ENCODE measurements at places on chromosomes 1 and 21.

DNA sequence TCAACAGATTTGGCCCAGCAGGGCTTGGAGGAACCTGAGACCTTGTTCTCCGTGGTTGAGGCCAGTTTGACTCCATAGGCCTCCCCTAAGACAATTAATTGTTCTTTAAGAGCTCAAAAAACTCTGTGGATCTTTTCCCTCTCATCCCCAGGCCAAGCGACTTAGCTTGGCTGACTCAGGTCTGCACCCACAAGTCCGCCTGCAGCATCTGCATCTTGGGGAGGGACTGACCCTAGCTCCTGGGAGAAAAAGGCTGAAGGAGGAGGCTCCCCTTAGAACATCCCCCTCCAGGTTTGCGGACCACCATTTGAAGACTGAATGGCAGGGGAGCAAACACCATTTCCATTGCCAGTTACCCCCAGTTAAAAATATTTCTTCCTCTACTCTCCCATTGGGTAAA lies 1.5 kb upstream of the HES2 start:
- no peak for ATAC-seq

DNA sequence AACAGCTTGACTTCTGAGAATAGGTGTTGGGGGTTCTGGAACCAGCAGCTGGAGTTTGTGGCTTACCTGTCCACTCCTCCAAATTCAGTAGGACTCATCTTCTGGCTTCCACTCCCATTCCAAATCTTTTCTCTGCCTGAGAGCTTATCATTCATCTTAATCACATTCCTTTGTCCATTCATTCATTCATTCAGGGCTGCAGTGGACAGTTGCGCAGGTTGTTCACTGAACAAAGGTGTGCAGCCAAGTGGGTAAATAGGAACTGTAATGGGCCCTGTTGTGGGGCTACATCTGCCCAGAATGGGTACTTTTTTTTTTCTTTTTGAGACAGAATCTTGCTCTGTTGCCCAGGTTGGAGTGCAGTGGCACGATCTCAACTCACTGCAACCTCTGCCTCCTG lies 3.4 kb upstream of the HSPG2 start:
- no peak for ATAC-seq

DNA sequence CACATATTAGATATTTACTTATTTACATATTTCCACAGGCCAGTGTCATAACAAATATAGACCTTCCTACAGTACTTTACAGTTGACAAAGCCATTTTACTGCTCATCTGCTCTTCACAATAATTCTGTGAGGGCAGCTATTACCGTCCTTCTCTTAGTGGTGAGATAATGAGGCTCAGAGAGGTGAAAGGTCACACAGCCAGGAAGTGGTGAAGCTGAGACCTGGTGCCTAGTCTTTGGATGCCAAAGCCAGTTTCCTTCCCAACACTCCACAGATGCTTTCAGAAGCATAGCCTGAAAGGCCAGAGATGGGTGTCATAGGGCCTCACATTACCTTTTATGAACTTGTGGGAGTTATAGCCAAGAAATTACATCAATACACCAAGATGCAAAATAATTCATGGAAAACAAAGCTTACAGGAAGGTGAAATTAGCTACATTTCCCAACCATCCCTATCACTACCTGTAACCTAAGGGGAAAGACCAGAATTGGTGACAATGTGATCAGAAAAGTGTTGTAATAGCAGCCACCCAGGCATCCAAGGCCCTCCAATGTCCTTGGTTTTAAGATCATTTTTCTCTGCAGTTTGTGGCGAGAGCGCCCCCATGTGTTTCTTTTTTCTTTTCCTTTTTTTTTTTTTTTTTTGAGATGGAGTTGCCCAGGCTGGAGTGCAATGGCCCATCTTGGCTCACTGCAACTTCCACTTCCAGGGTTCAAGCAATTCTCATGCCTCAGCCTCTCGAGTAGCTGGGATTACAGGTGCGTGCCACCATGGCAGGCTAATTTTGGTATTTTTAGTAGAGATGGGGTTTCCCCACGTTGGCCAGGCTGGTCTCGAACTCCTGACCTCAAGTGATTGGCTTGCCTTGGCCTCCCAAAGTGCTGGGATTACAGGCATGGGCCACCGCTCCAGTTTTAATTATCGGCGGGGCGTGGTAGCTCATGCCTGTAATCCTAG lies 26.5 kb upstream of the RPL11 start:
- ATAC-seq: no peak

GRCh38 chr1:45883658-45884057 lies 80.2 kb downstream of the MAST2 start:
- no peak for ATAC-seq

DNA sequence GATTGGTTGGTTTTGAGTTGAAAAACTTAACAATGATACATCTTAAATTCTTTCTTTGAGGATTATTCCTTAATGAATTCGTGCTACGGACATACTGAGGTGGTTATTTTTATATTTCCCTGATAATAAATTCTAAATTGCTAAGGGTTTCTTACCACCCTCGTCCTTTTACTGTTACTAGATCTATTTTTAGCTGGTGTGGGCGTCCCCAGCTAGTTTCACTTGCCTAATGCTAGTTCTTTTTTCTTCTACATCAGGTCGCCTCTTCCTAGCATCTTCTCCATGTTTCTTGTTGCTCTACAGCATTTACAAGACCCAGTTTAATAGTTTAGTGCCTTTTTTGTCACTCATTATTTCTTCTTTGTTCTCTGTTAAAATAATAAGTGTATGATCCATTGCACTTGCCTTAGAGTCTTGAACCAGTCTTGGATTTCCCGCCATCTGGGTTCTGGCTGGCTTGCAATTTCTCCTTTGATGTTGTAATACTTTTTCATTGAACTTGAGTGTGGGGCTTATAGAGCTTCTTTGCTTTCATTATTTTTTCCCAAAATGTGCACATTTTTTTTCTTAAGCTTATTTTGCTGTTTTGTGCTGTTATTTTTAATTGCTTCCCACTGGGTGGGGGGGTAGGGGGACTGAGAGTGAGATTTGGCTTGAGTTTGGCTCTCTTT lies 677 bp upstream of the HSD11B1 start:
- no peak for ATAC-seq

DNA sequence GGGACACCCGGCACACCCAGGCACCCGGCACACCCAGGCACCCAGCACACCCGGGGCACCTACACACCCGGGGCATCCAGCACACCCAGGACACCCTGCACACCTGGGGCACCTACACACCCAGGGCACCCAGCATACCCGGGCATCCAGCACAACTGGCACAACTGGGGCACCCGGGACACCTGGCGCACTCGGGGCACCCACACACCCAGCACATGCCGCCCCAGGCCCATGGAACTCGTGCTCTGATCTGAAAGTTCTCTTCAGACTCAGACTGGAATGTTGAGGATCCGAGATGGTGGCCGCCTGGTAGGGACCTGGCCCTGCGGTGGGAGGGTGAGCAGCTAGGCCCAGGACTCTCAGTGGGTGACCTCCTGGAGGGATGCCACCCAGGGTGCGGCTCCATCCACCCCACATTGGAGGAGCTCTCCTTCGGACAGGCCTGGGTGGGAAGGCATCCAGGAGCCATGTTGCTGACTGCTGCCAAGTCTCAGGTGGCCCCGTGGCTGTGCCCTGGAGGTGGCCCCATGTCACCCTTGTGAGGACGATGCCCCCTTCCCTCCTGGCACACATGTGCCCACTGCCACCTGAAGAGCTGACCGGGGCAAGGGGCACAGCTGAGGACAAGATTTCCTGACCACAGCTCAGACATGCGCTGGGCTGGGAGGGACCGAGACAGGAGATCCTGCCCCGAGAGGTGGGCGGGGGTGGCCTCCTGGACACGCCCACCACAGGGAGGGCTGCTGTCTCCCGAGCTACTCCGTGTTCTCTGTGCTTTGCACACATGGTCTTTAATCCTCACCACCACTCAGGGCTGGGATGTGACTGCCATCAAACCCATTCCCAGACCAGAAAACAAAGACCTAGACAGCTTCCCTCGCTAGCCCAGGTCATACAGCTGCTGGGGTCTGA lies 37.0 kb downstream of the UBE2G2 start:
- peak; percentile 31 for ATAC-seq

DNA sequence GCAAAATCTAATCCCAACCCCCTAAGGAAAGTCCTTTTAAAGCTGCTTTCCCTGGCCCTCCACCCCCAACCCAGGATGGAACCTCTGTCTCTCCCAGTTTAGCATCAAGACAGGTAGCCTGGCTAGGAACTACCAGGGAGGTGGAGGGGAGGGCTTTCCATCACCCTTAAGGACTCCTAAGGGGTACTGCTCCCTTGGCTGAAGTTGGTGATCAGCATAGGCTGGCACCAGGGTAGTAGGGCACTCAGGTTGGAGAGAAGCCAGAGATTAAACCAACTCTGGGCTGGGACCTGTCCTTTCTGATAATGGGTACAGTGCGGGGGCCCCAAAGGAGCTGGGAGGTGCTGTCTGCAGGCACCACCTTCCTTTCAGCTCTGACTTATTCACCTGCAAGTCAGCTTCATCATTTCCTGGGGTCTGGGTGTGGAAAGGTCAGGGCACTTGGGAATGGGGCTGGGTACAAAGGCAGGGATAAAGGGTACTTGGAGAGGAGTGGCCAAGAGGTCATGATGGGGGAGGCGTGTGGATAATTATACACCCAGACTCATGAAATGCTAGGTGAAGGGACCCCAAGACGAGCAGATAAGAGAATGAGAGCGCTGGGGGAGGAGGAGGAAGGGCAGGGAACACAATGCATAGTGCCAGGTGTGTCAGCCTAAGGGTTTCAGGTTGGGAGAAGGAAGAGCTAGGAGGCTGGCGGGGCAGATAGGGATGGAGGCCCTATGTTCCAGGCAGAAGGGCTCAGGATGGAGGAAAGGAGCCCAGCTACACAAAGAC lies 1.2 kb downstream of the ARHGEF2 start:
- peak; percentile 1 for ATAC-seq

DNA sequence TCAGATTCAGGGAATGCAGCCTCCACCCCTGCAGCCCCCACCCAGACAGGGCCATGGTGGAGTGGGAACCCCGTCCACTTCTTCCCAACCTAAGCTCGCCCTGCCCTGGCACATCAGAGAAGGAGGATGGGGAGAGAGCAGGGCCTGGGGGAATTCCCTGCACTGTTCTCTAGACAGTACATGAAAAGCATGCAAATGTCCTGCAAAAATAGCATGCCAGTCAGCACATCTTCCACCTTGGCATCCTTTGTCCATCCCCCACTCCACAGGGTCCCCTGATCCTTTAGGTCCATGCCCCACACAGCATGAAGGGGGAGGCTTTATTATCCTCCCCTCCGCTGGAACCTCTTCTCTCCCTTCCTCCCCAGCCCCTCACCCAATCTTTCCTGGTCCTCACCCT lies 35.0 kb upstream of the RD3 start:
- no peak for ATAC-seq

DNA sequence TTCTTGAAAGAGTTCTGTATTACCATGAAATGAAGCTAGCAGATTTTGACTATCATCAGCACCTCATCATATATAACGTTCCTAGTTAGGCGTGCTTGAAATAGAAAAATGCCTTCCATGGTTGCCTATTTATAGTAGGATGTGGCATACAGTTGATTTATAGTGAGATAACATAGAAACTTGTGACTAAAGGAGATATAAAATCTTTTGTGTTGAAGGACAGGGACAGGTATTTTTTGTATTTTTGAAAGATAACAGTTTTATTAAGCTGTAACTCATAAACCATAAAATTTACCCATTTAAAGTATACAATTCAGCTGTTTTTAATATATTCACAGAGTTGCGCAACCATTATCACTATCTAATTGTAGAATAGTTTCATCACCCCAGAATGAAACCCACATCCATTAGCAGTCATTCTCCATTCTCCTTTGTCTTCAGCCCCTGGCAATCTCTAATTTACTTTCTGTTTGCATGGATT lies 19.3 kb downstream of the SPEN start:
- no peak for ATAC-seq

DNA sequence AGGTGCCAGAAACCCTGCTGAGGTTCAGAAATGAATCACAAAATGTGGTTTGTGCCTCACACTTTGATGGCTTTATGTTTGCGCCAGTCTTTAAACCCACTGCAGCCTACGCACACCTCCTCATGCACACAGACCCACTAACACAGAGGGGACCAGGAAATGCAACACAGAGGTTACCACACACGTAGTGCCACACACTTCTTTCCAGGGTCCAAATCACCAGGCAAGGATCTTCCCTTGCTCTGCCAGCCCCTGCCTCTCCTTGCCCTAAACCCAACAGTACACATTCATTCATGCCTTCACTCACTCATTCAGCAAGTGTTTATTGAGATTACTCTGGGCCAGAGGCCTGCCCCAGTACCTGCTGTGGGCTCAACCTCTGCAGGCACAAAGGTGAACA lies 17.5 kb downstream of the MAB21L3 start:
- ATAC-seq: no peak

DNA sequence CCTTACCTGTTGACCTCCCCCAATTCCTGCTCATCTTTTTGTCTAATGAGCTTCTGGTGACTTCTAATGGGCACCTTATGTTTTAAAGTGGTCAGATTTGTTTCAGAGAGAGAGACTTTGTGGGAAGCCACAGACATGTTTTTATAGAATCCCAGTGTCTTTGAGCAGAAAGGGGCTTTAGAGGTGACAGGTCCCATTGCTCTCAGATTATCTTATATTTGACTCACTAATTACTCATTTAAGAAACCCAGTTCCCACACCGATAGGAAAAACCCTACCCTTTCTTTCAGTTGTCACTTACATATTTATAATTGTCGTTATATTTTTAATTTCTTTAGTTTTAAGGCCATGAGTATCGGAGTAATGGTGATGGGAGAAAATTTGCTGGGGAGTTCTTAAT lies 215.5 kb downstream of the CAMTA1 start:
- no peak for ATAC-seq

DNA sequence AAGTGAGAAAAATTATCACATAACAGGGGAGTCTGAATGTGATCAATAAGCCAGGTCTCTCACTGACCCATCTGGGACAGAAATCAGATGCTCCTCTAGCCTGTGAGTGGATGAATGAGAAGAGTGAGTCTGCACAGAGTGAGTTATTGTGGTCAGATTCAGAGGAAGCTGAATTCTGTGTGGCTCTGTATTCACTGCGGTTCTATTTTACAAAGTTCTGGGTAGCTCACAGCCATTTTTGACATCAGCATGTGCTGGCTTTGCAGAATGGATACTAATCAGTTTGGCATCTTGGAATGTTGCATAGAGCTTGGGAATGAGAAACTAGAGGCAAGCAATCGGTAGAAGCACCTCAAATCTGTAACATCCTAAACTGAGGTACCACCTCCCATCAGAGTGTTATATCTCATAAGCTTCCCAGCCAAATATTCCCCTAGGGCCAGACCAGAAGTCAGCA lies 3.8 kb downstream of the COLGALT2 start:
- no peak for ATAC-seq

GRCh38 chr21:43697758-43698643 lies 20.9 kb upstream of the PDXK start:
- ATAC-seq: no peak

GRCh38 chr1:2291577-2291976 lies 63.5 kb downstream of the SKI start:
- no peak for ATAC-seq

DNA sequence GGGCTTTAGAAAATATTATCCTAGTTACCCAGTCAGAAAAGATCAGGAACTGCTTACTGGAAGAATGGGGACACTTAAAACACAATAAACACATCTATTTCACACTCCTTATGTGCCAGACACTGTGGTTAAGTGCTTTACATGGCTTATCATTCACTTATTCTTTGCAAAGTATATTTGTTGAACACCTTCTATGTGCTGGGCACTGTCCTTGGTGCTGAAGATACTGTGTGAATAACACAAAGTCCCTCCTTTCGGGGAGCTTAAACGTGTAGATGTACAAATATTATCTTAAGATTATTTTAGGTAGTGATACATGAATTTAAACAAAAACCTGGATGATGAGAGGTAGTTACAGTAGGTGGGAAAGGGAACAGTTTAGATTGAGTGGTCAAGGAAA lies 169.3 kb downstream of the ST6GALNAC5 start:
- ATAC-seq: no peak
